ENCODE measurements at places on chromosomes 13 and 19.

DNA sequence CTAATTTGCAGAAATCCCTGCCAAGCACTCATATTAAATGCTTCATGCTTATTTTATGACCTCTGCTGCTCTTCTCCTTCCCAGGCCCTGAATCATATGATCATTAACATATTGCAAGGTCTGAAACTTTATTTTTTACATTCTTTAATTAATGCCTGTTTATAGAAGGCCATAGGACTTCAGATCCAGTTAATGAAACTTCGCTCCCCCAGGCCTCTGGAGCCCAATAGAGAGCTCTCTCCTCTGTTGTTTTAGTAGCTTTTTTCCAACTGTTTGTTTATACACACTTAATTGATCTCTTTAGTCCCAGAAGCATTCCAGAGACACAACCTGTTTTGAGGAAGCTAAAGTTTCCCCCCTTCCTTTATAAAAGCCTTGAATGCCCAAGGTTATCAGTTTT is 68.3 kb downstream of the DACH1 start:
- no peak for DNase-seq

GRCh38 chr13:92609376-92609775 is 617.2 kb upstream of the GPC6 start:
- no peak for DNase-seq

DNA sequence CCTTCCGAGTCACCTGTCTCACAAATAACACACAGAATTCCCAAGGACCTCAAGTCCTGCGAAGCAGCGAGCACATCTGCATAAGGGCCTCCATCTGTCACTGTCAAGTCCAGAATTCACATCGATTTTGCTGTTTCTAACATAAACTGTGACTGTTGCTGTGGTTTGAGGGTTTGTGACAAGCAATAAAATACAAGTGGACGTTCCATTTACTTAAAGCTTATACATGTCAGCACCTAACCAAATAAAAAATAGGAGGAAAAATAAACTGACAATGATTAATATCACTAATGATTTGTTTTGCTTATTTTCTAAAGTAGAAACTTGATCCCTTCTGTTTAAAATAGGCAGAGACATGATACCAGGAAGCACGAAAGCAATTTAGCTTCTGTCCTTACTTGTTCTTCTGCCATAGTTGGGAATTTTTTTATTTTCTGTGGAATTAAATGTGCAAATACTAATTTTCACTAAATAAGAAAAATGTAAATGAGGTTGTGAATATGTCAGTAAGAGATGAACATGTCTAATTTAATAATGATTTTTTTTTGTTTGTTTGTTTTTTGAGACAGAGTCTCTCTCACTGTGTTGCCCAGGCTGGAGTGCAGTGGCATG is 279.1 kb downstream of the FGF9 start:
- DNase-seq, result no peak

GRCh38 chr13:32299893-32300292 is 15.3 kb downstream of the ZAR1L start:
- DNase-seq, result no peak

DNA sequence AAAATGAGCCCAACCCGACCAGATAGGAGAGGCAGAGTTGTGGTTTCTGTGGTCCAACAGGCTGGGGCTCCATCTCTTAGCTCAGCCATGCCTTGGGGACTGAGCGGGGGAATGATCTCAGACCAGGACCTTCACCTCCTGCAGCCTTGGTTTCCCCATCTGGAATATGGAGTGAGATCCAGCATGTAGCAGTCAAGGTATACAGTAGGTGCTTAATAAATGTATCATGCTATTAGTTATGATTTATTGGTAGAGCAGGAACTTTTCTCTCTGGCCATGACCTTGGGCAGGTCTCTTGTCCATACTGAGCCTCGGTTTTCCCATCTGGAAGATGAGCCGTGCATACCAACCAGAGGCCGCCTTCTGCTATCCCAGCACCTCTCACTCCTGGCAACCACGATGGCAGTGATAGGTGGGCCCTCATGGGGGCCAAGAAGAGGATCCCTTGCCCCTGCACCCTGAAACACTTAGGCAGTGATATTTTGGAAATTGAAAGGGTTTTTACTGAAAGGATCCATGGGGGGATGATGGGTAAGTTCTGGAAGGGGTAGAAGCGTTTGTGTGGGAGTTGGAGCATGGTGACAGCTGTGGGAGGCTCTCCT is 9.1 kb downstream of the TM6SF2 start:
- no peak for DNase-seq

DNA sequence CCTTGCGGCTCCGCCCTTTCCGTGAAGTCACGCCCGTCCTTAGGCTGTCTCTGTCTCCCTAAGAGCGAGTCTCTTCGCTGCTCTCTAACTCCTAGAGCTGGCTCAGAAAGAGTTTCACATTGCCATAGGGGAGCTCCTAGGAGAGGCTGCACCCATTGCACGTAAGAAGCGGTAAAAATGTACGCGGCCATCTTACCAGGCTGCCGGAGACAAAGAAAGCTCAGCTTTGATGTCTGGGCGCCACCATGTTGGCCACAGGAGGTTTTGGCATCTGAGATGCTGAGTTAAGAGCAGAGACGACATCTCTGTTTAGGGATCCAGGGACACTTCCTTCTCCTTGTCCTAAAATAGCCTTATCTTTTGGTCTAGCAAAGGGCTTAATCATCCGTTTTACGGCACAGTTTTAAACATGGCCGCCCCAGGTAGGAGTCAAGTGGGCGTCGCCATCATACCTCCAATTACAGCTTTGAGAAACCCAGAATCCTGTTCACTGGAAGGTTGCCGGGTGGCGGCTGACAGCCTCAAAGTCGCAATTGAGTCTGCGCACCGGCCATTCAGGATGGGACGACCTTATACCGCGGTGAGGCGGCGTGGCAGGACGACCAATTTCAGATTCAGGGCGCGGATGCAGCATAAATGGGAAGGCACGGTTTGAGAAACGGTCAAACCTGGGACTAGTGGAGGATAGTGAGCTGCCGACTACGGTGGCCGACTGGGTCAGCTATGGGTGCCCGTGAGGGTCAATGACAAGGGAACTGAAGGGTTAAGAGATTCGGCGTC is at the start of gene ZNF793:
ZNF793 (plus strand) TSS at position 553 of the 780 bp plus-strand sequence. CDS start 16,501 bp downstream, outside the sequence.
- DNase-seq, result no peak

DNA sequence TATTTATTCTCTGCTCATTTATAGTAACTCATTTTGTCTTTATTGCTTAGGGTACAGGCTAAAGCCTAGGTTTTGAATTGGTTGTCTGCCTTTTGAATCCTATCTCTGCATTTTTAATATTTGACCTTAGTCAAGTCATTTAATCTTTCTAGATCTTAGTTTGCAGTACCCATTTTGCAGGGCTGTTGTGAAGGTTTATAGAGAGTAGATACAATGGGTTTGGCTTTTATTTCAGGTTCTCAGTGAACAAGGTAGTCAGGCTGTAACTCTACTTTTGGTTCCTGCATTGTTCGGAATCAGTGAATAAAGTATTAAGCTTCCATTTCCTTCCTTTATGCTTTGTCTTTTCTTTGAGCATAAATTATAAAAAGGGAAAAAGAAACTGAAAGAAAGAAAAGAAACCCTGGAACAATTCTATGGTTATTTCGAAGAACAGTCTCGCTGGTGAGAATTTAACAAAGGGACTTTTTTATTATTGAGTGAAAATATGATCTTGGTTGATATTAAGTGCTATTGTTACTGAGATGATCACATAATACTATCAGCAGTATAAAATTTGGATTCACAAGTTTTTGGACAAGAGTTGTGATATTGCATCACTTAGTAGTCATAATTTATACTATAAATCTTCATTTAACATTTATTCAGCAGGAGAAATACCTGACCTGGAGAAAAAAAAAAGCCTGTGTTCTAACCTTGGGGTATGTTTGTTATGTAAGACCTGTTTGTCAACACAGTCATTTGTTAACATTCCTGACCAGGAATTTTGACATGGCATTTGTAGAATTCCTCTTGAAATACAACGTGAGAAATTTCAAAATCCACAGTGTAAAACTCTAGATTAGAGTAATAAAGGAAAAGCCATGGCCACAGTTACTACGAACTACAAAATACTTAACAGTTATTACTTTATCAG is 91.3 kb downstream of the ZMYM2 start:
- no peak for DNase-seq

DNA sequence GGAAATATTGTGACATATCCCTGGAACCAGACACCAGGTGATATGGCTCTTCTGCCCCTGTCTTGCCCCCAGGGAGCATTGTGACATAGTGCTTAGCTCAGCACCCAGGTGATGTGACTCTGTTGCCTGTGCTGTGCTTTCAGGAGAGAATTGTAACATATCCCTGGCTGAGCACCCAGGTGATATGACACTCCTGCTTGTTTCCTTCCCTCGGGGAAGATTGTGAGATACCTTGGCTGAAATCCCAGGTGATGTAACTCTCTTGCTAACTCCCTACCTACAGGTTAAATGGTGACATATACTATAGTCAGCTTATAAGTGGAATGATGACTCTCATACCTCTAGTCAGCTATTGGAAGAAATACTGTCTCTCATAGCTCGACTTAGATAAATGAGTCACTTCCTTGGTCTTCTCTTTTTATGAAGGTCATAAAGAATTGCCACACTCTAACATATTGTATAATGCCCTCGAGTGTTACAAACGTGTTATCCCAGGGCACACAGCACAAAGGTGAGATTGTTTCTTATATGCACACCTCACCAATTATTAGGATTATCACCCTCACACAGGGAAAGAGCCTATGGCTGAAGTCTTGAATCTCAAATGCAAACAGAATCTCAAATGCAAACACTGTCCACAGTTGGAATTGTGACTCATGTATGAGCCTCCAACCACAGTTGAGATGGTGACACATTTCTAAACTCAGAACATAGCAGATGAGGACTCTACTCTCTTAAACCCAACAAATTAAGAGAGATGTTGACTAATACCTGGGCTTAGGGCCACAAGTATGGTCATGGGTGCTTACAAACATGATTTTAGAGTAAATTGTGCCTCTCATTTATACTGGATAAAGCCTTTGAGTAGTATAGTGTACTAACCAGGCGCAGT is 32.7 kb upstream of the ZNF254 start:
- DNase-seq, result no peak

DNA sequence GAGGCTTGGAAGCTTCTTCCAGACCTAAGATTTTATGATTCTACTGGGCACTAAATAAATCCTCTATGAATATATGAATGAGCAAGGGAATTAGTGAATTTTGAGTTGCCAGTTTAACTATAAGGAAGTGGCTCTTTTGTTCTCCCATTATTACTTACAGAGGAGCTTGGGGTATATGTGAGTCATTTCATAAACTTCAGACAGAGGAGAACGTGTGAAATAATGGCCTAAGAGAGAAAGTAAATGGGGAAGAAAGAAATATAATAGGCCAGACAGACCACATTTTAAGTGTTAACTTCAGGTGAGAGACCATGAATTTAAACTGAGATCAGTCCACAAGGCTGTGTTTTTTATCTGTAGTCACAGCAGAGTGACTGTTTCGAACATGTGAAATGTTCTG is 570.9 kb downstream of the GPC6 start:
- no peak for DNase-seq

- DNase-seq, result no peak
Observed at GRCh38 chr13:78777396-78777795, 118.4 kb upstream of the OBI1 start.

DNA sequence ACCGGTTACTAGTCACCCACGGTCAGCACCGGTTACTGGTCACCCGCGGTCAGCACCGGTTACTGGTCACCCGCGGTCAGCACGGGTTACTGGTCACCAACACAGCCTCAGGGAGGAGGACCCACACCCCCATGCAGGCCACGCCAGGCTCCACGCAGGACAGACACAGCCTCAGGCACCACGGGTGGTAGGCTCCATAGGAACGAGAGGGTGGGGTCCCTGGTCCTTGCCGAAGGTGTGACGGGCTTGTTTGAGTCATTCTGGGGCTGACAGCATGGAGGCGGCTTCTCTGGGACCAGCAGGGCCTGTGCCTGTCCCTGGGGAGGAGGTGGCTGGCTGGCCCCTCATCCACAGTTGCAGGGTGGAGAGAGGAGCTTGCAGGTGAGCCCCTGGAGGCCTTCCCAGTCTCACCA is 122.8 kb upstream of the SOX1 start:
- DNase-seq, result no peak
